ENCODE measurements at places on chromosomes 7 and 10.
A peak's percentile ranks its signal among the peaks of the same experiment; 100 is the strongest.

GRCh38 chr7:36668750-36669149 lies 55.5 kb downstream of the AOAH start:
- DNase-seq = no peak

DNA sequence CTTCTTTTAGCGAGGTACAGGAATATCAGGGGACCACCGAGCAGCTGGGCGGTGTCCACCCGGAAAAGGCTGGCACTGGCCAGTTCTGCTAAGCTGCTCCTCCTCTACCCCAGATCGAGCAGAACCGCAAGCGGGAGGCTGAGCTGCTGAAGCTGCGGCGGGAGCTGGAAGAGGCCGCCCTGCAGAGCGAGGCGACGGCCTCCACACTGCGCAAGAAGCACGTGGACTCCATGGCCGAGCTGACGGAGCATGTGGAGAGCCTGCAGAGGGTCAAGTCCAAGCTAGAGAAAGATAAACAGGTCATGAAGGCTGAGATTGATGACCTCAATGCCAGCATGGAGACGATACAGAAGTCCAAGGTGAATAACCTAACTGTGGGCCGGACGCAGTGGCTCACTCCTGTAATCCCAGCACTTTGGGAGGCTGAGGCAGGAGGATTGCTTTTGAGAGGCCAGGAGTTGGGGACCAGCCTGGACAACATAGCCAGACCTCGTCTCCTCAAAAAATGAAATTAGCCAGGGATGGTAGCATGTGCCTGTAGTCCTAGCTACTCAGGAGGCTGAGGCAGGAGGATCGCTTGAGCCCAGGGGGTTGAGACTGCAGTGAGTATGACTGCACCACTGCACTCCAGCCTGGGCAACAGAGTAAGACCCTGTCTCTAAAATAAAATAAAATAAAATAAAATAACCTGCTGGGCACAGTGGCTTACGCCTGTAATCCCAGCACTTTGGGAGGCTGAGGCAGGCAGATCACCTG lies 15.3 kb downstream of the MYH16 start:
- no peak for DNase-seq

- no peak for DNase-seq
These were observed 393.2 kb downstream of the PTPRN2 start for GRCh38 chr7:158194365-158194900.

DNA sequence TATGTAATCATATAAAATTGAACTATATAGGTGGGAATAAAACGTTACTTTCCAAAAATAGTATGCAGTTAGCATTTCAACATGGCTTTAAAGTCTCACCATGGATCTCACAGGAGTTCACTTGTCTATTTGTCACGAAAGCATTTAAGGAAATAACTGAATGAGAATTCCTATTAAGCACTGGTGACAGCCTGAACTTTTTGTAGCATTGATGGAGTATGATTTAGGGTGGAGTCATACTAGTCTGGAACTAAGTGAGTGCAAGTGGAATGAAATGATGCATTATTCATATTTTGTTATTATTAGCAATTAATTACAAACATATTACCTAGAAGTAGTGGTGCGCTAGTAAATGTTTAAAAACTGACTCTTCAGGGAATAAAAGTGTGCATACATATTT lies 26.0 kb upstream of the HIBADH start:
- DNase-seq = no peak

- DNase-seq = peak; percentile 84
These were observed 73.8 kb downstream of the LANCL2 start for GRCh38 chr7:55438757-55439525.

DNA sequence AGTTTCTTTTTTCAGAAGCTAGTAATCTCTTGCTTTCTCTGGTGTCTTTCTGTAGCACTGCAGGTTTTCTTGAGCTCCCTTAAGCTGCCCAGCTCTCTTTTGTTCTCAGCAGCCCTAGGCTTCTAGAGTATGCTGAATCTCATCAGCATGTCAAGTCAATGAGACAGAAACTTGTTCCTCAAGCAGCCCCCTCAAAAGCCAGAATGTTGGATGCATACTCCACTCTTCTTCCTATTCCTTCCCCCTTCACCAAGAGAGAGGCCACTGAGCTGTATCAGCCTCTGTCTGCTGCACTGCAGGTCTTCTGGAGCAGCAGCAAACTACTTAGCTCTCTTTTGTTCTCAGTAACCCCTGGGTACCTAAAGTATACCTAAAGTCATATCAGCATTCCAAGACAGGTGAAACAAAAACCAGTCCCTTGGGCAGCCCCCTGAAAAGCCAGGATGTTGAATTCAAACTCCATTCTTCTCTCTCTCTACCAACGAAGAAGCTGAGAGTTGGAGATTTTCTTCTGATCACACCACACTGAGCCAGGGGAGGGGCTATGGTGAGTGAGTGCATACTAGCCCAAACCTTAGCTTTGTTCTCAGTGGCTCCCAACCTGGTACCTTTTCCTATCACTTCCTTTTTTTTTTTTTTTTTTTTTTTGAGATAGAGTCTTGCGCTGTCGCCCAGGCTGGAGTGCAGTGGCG lies 73.3 kb upstream of the WAC start:
- DNase-seq = no peak
